Activated CD8-positive, alpha-beta memory T cell treated with anti-CD3 and anti-CD28 coated beads for 24 hours (primary cell): ENCODE measurements at places on chromosomes 2 and 18.

DNA sequence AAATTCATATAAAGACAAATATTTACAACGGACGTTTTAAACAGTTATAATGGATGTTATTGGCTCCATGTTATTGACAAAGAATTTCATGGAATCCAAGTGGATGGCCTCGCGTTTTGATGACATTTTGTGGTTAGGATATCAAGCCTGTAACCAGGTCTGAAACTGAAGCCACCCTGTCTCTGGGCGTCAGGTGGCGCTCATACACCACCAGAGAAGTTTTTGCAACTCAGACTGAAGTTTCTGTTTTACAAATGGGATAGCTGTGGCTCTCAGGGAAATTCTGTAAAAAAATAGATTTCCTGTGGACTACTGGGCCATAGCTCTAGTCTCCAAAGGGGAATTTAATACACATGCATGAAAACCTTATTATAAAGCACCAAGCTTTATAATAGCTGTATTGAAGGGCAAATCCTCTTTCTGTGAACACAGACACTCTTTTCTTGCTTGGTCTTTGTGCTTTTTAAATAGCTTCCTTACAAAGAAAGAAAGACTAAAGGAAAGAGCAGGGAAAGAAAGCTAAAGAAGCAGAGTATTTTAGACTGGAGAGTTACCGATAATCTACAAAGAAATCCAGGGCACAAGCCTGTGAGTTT, 86.7 kb downstream of the C18orf54 start:
- no peak for DNase-seq

DNA sequence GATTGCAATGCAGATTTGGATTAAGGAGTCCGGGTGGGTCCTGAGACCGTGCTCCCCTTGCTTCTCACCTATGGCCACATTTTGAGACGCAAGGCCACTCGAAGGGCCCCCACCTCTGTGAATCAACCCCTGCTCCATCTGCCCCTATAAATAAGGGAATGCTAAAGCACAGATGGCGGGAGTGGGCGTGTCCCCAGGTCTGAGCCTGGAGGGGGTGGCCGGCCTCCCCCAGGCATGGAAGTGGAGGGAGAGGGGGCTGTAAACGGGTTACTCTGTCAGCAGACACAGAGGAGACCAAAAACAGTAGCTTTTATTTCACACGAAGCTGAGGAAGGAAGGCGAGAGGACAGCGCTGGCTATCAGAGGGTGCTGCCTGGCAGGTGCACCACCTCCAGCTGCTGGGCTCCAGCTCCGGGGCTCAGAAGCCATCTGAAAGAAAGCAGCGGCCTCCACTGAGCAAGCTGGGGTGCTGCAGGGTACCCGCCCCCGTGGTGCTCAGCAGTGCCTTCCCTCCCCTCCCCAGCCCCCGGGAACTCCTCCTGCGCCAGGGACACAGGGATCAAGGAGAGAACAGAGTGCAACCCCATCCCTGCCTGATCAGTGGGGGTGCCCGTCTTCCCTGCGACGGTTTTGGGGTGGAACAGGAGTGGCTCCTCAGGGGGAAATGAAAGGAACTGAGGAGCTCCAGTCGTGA, 56.7 kb upstream of the RAB6C start:
- DNase-seq, result no peak

DNA sequence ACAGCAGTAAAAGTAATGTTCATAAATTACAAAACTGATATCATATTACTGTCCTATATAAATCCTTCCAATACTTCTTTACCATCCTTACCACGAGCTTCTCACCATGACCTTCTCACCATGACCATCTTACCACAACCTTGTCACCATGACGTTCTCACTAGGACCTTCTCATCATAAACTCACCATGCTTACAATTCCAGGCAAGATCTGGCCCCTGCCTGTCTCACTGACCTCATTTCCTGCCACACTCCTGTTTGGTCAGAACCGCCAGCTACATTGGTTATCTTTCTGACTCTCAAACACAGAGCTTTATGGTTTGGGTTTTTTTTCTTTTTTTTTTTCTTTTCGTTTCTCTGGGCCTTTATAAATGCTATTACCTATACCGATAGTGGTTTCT, 827.6 kb downstream of the RNF144A start:
- no peak for DNase-seq

DNA sequence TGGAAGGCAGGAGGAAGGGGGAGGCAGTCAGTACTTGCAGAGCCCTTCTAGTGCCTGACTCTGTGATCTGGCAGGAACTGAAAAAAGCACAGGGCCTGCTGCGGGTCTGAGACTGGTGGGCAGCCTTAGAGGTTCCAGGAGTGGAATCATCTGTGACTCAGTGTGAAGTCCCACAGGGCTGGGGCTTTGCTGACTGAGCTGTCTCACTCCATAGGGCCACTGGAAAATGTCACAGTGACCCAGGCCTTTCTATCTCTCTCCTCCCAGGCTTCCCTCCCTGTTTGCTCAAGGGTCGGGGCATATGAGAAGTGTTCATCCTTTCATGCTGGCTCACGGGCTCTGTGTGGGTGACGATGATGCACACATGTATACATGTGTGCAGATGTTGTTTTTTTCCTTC, 47.1 kb upstream of the ZFP36L2 start:
- no peak for DNase-seq

GRCh38 chr2:28310107-28310506, 82.6 kb upstream of the FOSL2 start:
- DNase-seq, result no peak

DNA sequence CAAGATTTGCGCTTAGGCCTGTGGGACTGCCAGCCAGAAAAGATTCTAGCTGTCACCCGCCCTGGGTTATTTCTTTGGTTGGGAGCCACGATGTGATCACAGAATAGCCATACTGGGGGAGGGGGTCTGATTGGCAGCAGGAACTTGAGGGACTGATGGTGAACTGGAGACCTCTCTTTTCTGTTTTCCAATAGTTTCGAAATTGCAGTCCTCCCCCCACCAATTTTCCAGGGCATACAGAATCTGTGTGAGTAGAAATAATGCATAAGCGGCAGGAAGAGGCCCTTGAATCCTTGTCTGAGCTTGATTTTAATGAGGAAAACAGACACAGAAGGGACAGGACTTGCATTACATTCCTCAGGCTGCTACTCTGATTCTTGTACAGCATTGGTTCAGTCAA, 2.2 kb upstream of the POLR2D start:
- DNase-seq, result no peak

DNA sequence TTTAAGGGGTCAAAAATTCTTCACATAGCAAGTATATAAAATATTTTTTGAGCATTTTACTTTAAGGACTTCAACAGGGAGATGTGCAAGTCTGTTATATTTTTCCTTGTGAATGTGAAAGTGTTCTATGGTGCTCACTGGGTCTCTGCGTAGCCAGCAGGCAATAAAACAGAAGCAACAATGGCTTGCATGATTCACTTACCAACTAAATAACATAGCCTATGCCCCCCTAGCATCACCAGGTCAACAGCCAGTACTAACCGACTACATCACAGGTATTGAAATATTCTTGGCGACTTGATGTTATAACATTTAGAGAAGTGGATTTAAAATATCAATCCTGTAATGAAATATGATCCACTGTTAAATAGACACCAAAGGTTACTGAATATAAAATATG, 398.9 kb downstream of the XIRP2 start:
- no peak for DNase-seq

GRCh38 chr2:88100489-88100858, 27.4 kb downstream of the FABP1 start:
- DNase-seq, result no peak

- DNase-seq, result no peak
Measured at GRCh38 chr2:18626256-18626668, 36.9 kb upstream of the NT5C1B start.

DNA sequence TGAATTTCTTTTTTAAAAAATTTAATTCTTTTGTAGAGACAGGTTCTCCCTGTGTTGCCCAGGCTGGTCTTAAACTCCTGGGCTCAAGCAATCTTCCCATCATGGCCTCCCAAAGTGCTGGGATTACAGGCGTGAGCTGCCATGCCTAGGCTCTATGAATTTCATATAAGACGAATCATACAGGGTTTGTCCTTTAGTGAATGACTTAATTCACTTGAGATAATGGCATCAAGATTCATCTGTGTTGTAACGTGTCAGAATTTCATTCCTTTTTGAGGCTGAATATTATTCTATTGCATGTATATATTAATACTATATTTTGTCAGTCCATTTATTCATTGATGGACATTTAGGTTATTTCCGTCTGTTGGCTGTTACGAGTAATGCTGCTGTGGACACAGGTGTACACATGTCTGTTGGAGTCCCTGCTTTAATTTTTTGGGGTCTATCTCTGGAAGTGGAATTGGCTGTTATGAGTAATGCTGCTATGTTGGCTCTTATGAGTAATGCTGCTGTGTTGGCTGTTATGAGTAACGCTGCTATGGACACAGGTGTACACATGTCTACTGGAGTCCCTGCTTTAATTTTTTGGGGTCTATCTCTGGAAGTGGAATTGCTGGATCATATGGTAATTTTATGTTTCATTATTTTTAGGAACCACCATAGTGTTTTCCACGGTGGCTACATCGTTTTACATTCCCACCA, 210.6 kb downstream of the CAMKMT start:
- no peak for DNase-seq
